Anterior cingulate cortex (tissue), 58 donors: ENCODE measurements at places on chromosomes 5 and 9.

- no peak for DNase-seq
Observed at GRCh38 chr9:4066120-4066519, 233.7 kb downstream of the GLIS3 start.

- DNase-seq, result no peak
Observed at GRCh38 chr9:92033307-92033706, 81.9 kb downstream of the SPTLC1 start.

DNA sequence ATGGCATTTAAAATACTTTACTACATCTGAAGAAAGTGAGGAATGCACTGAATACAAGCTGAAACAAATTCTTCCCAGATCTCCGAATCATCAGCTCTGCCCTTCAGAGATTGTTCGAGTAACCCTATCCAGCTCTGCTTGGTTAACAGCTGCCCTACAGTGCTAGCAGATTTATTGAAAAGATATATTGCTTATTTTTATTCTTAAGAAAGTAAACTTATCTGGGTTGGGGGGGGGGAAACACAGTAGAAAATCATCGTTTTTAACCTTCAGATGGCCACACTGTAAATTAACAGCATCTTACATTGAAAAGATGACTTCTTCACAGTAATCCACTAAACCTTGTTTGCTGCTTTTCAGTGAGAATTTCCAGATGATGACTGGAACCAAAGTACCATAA is 210.8 kb downstream of the NFIB start:
- DNase-seq, result no peak

DNA sequence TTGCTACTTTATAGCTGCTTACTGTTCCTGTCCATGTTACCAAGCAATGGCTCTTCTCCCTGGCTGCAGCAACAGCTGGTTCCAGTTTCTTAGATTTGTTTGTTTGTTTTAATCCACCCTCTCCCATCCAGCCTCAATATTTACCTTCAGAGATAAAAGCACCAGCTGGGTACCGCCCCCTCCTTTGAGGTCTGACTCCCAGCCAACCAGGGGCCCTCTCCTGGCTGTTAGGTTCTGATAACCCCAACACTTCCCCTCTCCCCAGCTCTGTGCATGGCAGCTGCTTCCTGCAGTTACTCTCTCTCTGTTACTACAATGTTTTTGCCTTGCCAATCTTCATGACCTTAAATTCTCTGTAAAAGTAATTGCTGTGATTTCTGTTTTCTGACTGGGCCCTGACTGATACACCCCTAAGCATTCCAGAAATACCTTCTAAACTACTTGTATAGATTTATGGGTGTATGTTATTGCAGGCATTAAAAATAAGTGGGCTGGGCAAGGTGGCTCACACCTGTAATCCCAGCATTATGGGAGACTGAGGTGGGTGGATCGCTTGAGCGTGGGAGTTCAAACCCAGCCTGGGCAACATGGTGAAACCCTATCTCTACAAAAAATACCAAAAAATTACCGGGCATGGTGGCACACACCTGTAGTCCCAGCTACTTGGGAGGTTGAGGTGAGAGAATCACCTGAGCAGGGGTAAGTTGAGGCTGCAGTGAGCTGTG is 2.6 kb upstream of the GCNT1 start:
- DNase-seq, result no peak

DNA sequence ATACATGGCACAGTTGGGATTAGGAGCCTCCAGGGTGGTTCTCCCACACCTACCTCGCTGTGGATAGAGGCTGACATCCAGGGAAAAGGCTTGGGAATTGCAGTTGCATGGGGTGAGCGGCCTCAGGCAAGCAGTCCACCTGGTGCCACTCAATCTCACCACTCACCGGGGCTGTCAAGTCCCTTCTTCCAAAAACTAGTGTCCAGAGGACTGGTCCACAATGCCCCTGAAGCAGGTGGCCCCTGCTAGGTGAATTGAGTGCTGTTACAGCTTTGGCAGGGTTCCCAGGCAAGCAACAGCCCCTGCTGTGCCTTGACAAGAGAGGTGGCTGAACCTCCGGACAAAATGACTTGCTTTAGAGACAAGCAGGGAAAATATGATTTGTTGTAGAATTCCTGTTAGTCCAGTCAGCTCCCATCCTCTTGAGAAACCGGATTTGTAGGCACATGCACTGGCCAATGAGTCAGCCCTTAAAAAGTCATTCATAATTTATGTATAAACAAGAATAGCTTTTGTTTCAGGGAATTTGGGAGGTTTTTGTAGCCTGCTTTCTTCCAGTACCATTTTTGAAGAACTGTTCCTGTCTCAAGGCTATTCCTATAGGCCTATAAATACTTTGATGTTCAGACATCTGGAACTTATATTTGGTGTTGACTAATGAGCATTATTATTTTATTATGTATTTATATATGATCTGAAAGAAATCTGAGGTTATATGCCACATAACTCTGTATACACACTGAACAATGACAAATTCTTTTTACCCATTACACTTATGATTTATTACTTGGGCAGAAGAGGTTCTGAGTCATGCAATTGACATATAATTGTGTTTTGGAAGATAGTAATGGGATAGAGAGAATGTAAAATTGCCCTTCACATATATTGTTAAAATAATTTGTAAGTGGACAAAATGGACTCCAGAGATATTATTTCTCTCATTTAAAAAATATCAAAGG is 411.1 kb downstream of the ACTL7B start:
- DNase-seq, result no peak

DNA sequence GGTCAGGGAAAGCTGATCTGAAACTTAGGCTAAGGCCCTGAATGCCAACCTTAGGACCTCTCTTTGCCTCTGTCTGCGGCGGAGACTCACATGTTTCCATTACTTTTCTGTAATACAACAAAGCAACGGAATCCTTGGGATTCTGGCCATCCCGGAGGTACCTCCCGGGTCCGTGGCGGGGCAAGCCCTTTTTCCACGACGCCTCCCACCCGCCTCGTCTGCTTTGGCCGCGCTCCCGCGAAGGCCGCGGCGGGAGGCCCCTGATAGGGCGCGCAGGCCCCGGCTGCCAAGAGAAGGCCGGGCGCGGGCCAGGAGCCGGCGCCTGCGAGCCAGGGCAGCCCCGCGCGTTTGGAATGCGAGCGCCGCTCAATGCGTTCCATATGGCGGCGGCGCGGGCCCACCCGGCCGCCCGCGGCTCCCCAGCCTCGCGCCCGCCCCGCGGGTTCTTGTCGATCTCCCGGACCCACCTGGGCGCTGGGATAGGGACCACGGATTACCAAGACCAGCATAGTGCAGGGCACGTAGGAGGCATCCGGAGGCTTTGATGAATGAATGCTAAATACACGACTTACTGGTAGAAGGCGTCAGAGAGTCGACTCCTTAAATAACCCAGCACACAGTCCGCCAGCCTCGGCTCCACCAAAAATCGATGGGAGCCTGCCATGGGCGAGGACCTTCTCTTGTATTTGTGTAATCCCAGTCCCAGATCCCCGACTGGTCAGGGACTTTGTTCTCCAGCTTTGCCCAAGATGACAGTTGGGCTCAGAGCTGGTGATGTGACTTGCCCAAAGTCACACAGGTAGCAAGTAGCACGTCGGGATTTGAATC is 17.5 kb upstream of the PHF19 start:
- no peak for DNase-seq

GRCh38 chr9:120710110-120710981 is 3.9 kb downstream of the MEGF9 start:
- peak; percentile 31 for DNase-seq

- DNase-seq, result no peak
Observed at GRCh38 chr5:163789870-163790269, 284.5 kb downstream of the MAT2B start.

GRCh38 chr5:124645396-124645795 is 101.0 kb downstream of the ZNF608 start:
- DNase-seq, result no peak

GRCh38 chr9:87076825-87077224 is 129.5 kb upstream of the GAS1 start:
- DNase-seq, result no peak

DNA sequence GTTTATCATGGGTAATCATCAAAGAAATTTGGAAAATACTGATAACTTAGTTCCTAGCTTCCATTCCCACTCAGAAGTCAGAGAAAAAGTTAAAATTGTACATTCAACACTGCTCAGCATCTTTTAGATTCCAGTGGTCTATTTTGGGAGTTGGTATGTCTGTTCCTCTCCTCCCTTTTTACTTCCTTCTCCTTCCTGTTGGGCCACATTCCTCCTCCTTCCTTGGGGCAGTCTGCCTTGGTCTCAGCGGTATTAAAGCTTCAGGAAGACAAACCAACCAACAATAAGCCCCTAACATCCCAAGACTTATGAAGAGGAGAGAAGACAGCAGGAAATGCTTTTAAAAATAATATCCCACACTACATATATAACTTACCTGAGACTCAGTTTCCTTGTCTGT is 49.9 kb upstream of the SSBP2 start:
- DNase-seq, result no peak

DNA sequence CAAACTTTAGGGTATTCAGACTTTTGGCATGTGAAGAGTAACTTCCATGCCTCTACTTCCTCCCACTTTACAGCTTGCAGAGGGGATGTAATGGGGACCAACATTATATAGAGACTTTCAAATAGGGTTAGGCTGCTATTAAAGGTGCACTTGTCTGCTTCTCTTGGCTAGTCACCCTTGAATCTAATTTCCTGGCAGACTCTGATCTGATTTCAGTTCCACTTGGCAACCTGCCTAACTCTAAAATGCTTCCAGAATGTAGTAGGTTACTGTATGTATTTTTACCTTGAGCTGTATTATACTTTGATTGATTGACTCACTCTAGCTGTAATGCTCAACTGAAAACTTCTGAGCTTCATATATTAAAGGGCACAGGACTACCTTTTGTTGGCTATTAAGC is 693.4 kb downstream of the KCTD16 start:
- no peak for DNase-seq

DNA sequence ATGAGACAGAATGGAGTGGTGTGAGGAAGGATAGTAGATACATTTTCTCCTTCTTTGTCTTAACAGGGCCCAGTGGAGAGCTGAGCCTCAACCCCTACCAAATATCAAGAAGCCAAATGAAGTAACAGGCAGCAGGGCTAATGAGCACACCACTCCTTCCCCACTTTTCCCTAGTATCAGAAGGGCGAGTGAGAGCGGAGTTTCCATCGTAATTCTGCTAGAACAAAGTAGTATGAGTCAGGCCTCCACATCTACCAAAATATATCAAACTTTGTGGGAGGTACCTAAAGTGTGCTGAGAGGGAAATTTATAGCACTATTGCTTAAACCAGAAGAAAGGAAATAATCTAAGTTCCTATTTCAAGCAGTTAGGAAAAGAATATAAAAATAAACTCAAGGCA is 769.0 kb upstream of the RGMB start:
- DNase-seq, result no peak

GRCh38 chr5:107325866-107326265 is 344.9 kb downstream of the EFNA5 start:
- no peak for DNase-seq

GRCh38 chr5:112656451-112656850 is 81.2 kb upstream of the APC start:
- no peak for DNase-seq

DNA sequence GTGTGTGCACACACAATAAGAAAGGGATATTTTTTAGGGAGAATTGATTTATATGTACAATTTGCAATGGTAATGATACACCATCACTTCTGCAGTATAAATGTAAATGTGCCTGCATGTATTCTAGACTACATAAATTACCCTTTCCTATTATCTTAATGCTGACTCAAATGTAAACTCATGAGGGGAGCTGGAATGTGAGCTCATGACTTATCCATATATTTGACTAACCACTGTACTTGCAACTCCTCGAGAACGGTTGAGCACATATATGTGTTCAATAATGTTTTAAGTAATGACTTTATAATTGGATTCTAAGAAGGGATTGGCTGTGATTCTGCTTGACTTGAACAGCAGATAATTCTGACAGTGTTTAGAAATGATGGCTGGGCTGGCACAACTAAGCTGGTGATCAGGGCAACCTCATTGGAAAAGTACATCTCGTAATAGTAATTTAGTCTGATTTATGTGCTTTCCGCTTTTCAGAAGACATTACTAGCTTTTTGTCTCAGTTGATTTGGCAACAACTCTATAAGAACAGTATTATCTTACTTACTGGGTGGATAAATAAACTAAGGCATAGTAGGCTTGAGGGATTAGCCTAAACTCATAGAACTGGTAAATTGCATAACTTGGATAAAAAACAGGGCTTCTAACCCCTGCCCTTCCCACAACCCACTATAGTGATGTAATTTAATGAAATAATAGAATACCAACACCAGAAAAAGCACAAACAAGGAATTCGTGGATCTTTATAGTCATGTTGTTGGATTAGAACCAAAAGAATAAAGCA is 130.2 kb upstream of the SPEF2 start:
- DNase-seq, result no peak

DNA sequence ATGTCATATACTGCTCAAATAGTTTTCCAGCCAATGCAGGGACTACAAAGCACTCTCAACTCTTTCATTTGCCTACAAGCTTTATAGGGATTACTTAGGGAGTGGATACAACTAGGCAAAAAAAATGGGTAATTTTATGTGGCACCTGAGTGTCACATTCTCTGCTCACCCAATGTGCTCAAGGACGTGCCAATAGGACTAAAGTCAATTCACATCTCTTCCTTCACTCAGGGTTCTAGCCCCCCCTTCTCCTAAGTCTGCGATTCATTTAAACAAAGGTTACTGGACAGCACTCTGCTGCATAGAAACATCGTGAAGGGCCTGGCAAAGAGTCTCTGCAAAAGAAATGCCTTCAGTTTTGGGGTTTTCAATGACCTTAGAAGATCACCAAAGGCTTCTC is 142.3 kb downstream of the TSSK1B start:
- DNase-seq, result no peak

GRCh38 chr9:3972687-3973086 is 327.2 kb downstream of the GLIS3 start:
- no peak for DNase-seq

DNA sequence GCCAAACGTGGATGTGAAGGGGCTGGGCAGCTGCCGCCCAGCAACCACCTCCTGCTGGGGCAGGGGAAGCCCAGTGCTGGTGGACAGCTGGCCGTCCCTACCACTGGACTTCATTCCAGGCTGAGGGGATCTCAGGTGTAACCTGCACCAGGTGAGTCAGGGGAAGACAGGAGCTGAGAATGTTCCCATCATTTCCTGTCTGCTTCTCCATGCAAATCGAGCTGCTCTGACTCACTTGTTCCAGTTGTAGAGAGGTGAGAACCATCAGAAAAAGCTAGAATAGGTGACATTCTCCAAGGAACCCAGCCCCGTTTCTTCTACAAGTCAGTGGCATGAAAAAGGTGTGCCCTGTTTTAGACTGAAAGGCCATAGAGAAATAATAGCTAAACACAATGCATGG is 21.8 kb upstream of the BARX1 start:
- no peak for DNase-seq

DNA sequence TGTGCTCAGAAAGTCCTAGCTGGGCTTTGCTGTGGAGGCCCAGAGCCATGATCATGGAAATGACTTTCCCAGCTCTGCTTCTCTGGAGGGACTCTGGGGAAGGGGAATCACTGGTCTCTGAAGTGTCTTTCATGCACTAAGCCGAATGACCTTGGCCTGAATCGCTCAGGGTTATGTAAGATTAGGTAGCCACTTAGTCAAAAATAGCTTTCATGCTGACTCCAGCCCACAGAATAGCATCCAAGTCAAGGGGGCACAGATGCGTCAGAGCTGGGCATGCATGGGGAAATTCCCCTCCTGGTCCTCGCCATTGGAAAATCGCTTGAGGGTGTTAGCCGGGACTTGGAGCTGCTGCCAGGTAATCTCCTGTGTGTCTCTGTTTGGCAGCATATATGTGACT is 36.1 kb upstream of the PPARGC1B start:
- DNase-seq, result no peak
